ENCODE measurements at places on chromosomes 1 and 21. TPM values are rescaled to one million over a fixed set of nuclear protein-coding genes. Genes with fewer than 3 reads are reported as not detected.
A peak's percentile ranks its signal among the peaks of the same experiment; 100 is the strongest.

- peak; percentile 51 for DNase-seq
Measured at GRCh38 chr1:1079408-1080121, 5.5 kb upstream of the RNF223 start.

- DNase-seq, result no peak
Measured at GRCh38 chr1:186812570-186812969, 16.2 kb upstream of the PLA2G4A start.

- DNase-seq, result no peak
Measured at GRCh38 chr1:231383159-231383860, 38.8 kb downstream of the EGLN1 start.

- no peak for DNase-seq
Measured at GRCh38 chr1:95534985-95535384, 301.0 kb downstream of the RWDD3 start.

The MAN1C1 gene
- 13.9 TPM for total RNA-seq

The C1orf56 gene
- total RNA-seq, result 7.0 TPM

GRCh38 chr1:15851210-15852035 is 3.9 kb downstream of the SPEN start:
- DNase-seq, result no peak

DNA sequence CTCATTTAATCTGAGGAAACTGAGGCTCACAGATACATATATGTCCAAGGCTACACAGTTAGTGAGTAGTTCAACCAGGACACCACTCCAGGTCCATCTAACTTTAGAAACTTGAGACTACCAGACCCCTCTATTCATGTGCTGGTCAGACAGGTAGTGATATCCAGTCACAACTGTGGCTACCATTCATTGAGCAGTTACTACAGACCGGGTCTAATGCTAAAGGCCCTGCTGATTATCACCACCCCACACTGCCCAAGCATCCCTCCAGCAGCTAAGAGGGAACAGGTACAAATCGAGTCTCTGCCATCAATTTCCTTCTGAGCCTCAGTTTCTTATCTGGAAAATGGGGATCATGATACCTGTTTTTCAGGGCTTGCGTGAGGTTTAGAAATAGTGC is 5.3 kb downstream of the HPCA start:
- DNase-seq, result no peak
